ENCODE measurements at places on chromosomes 5 and 9.

- no peak for DNase-seq
These were observed 325.5 kb downstream of the CWC27 start for GRCh38 chr5:65094279-65094678.

GRCh38 chr9:82369251-82369945 lies 380.8 kb downstream of the SPATA31D1 start:
- no peak for DNase-seq

- DNase-seq: no peak
These were observed 126.8 kb upstream of the PCA3 start for GRCh38 chr9:76637416-76637815.

DNA sequence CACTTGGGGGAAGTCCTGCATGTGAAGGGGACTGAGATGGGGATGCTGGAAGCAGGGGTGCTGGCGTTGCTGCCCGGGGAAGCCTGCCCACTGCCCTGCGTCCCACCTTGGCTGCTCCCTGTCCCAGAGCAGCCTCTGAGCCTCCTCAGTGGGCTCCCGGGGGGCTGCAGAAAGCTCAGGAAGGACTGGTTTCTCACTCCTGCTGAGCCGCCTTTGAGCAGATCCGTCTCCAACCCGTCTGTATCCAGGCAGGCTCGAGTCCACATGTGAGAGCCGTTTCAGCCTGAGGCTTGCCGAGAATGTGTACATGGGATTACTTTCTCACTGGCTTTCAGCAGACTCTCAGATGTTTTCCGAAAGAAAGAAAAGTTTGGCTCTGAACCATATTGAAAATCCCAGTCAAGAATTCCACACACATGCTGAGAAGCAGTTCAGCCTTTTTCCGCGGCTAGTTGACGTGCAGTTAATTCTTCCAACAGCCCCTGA lies 95.3 kb upstream of the COL5A1 start:
- no peak for DNase-seq

- DNase-seq: no peak
These were observed 360.6 kb upstream of the MEF2C start for GRCh38 chr5:89243611-89244010.

- DNase-seq: no peak
These were observed 181.3 kb downstream of the CAVIN4 start for GRCh38 chr9:100759215-100759614.

- no peak for DNase-seq
These were observed 585.2 kb upstream of the C9orf72 start for GRCh38 chr9:28158451-28158850.

DNA sequence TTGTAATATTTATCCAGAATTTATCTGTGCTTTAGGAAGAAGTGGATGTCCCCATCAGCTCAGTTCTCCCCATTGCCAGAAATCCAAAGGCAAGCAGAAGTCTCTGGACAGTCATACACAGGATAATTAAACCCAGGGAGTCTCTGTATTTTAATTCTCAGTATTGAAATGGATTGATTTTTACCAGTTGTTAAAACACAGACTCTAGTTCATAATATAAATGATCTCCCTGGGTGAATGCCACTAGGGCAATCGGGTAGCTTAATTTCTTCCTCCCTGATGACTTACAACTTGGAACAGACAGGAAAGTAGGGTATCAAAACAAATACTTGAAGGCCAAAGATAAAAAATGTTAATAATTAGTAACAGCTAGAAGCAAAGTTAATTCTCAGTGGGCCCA lies 66.5 kb upstream of the DAP start:
- DNase-seq: no peak
